Activated B cell treated with CpG ODN at 0.5 μM for 24 hours (primary cell): ENCODE measurements at places on chromosomes 2 and 18.

DNA sequence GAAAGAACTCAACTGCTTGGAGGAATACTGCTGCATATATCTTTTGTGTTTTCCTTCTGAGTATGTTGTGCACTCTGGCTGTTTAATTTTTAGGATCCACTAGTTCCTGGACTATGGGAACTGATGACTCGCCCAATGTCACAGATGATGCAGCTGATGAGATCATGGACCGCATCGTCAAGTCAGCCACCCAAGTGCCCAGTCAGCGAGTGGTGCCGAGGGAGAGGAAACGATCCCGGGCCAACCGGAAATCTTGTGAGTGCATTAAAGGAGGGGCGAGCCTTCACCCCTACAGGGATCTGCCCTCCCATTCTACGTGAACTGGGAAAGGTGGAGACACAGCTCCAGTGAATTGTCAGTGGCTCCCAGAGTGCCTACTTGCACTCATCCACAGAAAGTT lies 59.6 kb downstream of the TPGS2 start:
- DNase-seq: no peak

GRCh38 chr18:57025540-57025939 lies 121.3 kb upstream of the BOD1L2 start:
- no peak for DNase-seq

GRCh38 chr2:191363267-191363666 lies 118.1 kb downstream of the MYO1B start:
- no peak for DNase-seq

DNA sequence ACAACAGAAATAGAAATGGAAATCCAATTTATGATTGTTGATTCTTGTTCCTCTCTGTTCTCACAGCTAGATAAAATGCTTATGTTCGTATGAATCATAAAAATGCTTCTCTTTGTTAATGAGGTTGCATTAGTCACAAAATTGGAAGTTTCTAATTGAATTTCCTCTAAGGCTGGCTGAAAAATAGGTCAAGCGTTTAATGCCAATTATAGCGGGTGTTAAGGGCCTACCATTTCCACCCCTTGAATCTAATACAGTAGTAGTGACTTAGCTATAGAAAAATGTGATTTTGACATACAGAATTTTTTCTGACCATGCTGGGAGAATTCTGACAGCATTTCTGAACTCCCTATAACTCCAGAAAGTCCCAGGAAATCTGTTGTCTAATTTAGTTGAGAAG lies 107.1 kb downstream of the TTN start:
- DNase-seq: no peak

DNA sequence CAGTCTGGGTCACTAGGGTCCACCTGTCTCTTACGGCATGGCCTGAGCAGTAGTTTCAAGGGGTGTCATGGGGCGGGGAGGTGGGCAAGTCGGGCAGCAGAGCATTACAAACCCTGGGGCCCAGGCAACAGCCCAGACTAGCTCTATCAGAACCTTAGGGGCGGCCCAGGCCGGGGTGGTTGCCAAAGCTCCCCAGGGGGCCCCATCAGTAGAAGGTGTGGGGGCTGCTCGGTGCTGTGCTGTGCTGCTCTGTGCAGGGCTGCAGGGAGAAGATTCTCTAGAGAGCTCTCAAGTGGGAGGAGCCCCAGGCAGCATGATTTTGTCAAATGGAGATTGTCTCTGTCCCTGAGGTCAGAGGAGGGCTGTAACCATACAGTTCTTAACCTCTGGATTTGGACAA lies 36.4 kb upstream of the SLC14A1 start:
- DNase-seq: peak; percentile 38

- DNase-seq: no peak
These were observed 77.2 kb upstream of the NDUFV2 start for GRCh38 chr18:9025091-9025838.

DNA sequence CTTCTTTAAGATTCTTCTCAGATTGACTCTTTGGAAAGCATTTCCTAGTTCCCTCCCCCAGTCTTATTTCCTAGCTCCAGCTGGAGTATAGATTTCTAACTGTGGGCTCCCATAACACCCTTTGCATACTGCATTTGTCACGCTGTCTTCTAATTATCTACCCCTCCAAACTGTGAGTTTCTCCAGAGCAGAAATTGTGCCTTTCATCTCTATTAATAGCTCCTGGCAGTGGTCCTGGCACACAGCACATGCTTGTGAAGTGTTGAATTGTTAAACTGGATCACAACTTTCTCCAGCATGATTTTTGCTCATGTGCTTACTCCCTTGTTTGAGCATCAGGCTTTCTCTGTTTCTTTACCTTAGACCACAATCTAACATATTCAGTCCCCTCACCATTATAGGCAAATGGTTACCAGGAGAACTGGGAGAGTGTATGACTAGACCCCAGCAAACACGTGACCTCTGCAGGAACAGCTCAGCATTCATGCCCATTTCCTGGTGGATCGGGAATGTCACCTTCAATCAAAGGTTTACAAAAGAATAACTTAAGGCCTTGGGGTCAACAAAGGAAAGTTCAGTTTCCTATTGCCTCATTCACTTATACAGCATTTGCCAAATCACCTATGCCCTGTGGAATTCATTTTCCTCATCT lies 175.7 kb upstream of the TANK start:
- no peak for DNase-seq

GRCh38 chr18:10398571-10398970 lies 55.9 kb upstream of the APCDD1 start:
- DNase-seq: no peak

GRCh38 chr2:3492951-3493614 lies 26.2 kb downstream of the ADI1 start:
- DNase-seq: no peak

- no peak for DNase-seq
These were observed 79.8 kb upstream of the SMAD2 start for GRCh38 chr18:48010264-48010663.

- DNase-seq: no peak
These were observed 76.2 kb upstream of the CHRNA1 start for GRCh38 chr2:174840436-174840835.

DNA sequence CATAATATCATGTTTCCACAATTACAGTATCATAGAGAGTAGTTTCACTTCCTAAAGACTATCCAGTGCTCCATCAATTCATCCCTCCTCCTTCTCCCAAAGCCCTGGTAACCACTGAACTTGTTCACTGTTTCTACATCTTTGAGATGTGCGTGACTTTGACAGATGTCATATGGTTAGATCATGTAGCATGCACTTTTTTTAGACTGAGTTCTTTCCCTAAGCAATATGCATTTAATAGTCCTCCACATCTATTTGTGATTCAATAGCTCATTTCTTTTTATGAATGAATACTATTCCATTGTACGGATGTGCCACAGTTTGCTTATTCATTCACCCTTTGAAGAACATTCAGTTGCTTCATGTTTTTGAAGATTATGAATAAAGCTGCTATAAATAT lies 560.4 kb upstream of the LRRTM4 start:
- no peak for DNase-seq

- no peak for DNase-seq
These were observed 40.7 kb upstream of the TAF1B start for GRCh38 chr2:9802576-9802993.

- DNase-seq: no peak
These were observed 38.5 kb downstream of the HK2 start for GRCh38 chr2:74872389-74872836.

- no peak for DNase-seq
These were observed 19.5 kb downstream of the BCL2 start for GRCh38 chr18:63299837-63300745.

- DNase-seq: no peak
These were observed 325.6 kb downstream of the HRH4 start for GRCh38 chr18:24786027-24786426.
